Esophagus muscularis mucosa (tissue), 4 donors: ENCODE measurements at places on chromosomes 3 and 15.

- DNase-seq: no peak
These were observed 736.0 kb upstream of the NR2F2 start for GRCh38 chr15:95594496-95594895.

GRCh38 chr3:179671309-179671708 lies 18.5 kb downstream of the USP13 start:
- DNase-seq: no peak

DNA sequence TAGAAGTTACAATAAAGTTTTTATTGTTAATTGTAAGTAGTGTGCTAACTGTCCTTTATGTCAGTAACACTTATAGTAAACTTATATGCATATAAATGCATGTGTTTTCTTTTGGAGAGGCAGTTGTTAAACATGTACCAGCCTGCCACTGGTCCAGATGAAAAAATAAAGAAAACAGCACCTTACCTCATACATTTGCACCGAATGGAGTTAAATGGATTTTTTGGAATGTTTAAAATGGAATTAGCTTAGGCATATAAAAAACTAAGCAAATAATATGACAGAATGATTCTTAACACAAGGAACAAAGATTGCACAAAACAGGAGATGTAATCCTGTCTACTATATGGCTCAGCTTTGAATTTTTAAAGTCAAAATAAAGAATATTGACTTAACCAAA lies 50.2 kb upstream of the ALDH1A3 start:
- no peak for DNase-seq

- DNase-seq: no peak
These were observed 59.0 kb upstream of the PPARG start for GRCh38 chr3:12229896-12230295.

DNA sequence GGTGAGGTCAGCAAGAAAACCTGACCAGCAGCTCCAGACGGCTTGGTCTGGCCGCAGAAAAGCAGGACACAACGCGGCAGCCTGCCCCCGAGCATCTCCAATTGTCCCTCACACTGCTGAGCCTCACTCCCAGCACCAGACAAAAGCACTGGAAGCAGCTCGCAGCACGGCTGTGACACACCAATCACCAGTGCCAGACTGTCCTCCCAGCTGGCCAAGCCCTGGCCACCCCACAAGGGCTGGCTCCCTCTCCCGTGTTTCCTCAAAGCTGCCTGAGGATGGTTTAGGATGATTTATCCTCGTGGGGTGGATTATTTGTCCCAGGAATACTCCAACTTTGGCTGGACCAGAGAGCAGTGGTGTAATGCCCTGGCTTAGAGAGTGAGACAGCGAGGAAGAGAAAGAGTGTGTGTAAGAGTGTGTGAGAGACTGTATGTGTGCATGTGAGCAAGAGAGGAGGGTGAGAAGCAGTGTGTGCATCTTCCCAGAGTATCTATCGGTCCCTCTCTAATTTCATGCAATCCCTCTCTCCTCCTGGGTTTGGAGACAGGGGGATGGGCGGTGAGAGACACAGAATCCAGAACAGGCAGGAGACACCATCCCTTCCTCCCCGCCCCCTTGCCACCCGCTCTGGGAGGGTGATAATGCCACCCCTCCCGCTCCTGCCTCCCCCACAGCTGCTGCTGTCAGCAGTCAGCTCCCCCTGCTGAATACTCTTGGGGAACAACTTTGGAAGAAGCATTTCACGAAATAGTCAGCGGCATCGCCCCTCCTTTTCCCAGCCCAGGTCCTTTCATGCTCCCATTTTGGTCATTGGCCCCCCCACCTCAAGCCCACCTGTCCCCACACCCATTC lies 34.2 kb downstream of the SEMA5B start:
- no peak for DNase-seq
